ENCODE measurements at places on chromosomes 4 and X.

GRCh38 chr4:77172336-77172735, 15.3 kb downstream of the CCNG2 start:
- DNase-seq: no peak

DNA sequence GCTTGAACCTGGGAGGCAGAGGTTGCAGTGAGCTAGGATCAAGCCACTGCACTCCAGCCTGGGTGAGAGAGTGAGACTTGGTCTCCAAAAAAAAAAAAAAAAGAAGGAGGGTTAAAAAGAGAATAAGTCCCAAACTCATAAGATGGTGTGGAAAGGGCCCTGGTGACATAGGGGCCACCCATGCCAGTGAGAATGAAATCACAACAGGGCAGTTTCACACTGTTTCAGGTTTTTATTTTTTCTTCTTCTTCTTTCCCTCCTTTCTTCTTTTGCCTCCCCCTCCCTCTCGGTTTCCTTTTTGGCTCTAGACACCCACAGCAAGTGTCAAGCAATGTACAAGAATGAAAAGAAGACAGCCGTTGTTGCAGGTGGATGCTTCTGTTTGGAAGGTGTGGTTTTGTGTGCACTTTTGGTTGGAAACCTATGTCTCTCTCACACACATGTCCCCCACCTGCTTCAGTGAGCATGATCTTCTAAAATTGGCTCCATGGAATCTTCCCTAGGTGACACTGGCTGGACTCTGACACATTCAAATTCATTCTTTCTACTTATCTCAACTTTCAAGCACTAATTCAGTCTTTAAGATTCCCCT, 14.4 kb upstream of the TLR8 start:
- DNase-seq: no peak

DNA sequence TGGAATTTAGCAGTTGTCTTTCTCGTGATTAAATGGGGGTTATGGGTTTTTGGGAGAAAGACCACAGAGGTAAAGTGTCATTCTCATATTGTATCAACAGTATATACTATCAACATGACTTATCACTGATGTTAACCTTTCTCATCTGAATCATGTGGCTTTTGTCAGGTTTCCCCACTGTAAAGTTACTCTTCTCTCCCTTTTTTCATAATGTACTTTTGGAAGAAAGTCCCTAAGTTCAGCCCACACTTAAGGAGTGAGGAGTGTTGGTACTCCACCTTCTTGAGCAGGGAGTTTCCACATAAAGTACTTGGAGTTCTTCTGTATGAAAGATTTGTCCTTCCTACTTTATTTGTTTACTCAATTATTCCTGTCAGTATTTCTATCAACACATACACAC, 169.9 kb downstream of the ZNF330 start:
- no peak for DNase-seq

DNA sequence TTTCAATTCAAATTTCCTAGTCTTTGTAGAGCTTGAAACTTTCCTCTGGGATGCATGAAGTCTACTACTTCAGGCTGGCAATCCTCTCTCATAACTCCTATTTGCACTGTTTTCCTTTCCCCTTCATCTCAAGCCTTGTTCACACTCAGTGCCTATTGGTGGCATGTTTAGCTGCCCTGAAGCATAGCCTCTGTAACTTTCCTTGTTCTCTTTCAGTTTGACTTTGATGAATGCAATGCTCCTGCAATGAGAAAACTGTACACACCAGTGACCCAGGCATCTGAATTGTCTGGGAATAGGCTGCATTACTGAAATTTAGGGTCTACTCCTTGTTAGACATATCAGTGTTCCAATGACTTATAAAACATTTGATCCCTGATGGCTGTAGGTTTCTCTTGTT, 81.7 kb downstream of the ANK2 start:
- no peak for DNase-seq

GRCh38 chrX:18897611-18898010, 86.3 kb downstream of the PHKA2 start:
- DNase-seq: no peak

- DNase-seq: peak; percentile 41
Observed at GRCh38 chr4:185304944-185305690, 90.6 kb downstream of the LRP2BP start.

GRCh38 chr4:55727746-55728145, 91.6 kb upstream of the NMU start:
- DNase-seq: no peak
